ENCODE measurements at places on chromosomes 4 and X.

- DNase-seq: no peak
Observed at GRCh38 chr4:110793381-110793801, 170.5 kb upstream of the PITX2 start.

DNA sequence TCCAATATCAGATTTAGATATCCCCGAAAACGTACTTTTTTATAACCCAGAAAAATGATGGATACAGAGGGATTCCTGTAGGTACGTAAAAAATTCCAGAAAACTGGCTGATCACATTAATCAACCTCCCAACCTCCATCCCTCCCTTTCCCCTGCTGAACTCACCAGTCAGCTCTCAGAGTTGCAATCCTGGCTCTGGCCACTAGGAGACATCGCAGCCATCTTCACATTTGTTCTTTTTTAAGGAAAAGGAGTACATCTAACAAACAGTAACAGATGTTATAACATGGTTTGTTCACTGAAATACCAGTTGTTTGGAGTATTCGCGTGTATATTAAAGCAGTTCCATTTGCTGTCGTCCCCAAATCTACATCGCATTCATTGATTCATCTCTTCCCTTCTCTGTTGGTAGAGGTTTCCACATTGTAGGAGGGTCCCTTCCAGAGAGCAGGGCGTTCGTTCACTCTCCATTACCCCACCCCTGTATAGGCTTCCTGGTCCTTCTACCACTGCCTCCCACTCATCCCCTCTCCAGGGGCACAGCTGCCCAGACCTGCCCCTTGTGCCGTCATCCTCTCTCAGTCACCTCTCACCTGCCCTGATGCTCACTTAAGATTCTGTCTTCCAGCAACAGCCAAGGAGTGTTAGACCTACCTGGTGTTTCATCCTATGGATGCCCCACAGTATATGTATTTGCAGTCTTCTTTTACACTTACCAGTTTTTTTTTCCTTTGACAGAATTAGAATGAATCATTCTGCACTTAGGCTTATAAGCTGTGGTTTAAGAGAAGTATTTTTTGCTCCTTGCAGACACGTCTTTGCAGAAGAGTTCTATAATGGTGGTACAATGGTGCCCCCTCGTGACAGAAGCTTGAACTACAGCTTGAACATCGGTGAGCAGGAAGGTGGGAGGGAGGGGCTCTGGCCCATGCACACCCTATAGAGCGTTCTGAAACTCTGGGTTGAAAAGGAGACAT, 36.8 kb upstream of the RAB40AL start:
- DNase-seq: no peak

- DNase-seq: no peak
Observed at GRCh38 chrX:135737366-135738071, 24.1 kb downstream of the CT45A1 start.

GRCh38 chr4:176492646-176493302, 173.0 kb downstream of the SPCS3 start:
- no peak for DNase-seq

DNA sequence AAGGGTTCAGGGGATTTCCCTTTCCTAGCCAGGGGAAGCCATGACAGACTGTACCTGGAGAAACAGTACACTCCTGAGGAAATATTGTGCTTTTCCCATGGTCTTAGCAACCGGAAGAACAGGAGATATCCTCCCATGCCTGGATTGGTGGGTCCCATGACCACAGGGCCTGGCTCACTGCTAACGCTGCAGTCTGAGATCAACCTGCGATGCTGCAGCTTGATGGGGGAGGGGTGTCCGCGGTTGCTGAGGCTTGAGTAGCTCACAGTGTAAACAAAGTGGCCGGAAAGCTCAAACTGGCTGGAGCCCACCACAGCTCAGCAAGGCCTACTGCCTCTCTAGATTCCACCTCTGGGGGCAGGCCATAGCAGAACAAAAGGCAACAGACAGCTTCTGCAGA, 819.5 kb downstream of the TECRL start:
- DNase-seq: no peak

DNA sequence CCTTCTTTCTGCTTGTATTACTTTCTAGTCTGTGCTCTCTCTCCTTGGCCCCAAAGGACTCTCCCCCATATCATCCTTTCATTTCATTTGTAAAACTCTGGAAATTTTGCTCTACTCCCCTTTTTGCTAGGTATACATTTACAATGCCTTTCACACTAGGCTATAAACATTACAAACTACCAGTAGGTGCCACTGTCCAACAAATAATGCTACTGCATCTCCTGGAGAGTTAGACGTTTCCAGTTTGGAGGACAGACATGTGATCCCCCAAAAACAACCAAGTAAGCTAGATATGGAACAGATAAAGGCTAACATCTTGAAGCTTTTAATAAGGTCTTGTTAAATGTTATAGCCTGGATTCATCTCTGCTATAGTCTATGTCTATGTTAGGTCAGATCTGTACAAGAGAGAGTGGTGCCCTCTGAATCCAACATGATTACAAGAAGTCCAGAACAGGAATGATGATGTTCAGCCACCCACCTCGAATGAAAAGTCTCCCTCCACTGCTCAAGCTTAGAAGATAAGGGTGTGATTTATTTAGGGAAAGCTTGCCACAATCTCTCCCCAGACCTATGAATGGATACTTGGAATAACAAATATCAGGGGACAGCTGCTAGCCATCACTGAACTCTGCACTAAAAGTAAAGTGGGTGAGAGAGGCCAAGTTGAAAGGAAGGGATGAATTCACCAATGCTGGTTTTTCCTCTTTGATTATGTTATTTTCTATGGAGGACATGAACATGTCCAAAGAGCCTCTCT, 14.3 kb downstream of the CBR4 start:
- DNase-seq: no peak

GRCh38 chr4:184534511-184535391, 60.4 kb upstream of the IRF2 start:
- DNase-seq: no peak

GRCh38 chrX:140447150-140447549, 57.7 kb downstream of the SOX3 start:
- DNase-seq: no peak

- peak; percentile 44 for DNase-seq
Observed at GRCh38 chr4:4995103-4995907, 24.0 kb downstream of the CYTL1 start.

- no peak for DNase-seq
Observed at GRCh38 chr4:141464366-141464765, 172.0 kb upstream of the IL15 start.

GRCh38 chr4:1711055-1711570, 1.0 kb downstream of the SLBP start:
- no peak for DNase-seq

DNA sequence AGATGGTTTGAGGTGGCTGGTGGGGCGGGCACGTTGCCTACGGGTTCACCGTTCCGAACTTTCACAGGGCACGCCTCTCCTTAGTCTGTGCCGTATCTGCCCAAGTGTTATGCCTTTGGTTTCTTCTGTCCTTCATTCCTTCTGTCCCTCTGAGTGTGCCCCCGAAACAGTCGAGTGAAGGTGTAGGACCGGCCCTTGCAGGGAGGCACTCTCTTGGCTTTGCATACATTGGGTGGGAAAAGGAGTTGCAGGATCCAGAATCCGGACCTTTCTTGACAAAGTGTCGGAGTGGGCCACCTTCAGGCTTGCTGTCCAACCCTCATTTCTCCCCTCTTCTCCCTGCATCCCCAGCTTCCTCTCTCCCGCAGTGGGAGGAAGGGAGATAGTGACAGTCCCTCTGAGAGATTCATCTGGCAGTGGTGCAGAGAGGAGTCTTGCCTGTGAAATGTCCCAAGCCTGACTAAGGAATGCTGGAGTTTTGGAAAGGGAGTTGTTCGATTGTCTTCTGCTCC, 569 bp downstream of the ARFIP1 start:
- DNase-seq: no peak

GRCh38 chr4:116132946-116133345, 952.4 kb downstream of the TRAM1L1 start:
- no peak for DNase-seq

GRCh38 chr4:86497131-86497530, 97.0 kb upstream of the PTPN13 start:
- no peak for DNase-seq

DNA sequence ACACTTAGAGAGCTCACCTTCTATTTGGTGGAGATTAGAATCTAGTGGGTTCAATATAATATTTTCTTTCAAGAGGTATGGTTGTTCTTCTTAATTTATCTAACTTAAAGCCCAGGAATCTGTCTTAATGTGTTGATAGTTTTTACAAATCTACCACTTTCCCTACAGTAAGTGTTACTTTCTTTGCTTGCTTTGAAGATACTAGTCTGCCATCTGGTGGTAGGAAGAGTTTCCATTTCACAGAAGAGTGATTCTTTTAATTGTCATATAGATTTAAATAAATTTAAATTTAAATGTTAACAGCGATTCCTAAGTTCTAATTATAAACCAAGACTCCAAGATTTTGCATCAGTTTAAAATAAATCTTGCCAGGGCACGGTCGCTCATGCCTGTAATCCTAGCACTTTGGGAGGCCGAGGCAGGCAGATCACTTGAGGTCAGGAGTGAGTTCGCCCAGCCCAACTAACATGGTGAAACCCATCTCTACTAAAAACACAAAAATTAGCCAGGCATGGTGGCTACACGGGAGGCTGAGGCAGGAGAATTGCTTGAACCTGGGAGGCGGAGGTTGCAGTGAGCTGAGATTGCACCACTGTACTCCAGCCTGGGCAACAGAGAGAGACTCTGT, 43.5 kb downstream of the NUDT9 start:
- peak; percentile 20 for DNase-seq

- DNase-seq: no peak
Observed at GRCh38 chrX:112714357-112714918, 34.7 kb upstream of the LHFPL1 start.

- no peak for DNase-seq
Observed at GRCh38 chr4:23290656-23291055, 597.9 kb downstream of the GBA3 start.

GRCh38 chr4:57475424-57475823, 365.2 kb upstream of the IGFBP7 start:
- DNase-seq: no peak

DNA sequence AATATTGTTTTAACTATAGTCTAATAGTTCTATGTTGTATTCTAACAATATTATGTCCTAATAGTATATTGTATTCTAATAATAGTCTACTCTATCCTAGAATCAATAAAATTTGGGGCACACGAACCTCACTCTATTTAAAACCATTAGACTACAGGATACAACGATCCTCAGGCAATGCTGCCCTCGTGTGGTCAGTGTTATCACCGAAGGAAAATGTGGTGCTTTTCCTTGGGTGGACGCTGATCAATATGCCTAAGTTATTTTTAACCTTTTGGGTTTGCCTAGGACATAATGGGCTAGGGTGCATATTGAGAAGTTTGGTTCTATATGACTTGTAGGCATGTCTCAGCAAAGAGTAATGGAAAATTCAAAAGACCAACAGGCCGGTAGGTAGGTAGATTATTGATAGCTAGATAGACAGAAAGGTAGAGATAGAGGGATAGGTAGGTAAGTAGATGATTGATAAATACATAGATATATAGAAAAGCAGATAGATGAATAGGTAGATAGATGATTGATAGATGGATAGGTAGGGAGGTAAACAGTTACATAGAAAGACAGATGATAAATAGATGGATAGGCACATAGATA, 75.1 kb downstream of the PRKX start:
- no peak for DNase-seq

GRCh38 chrX:65609237-65609636, 58.2 kb upstream of the MSN start:
- no peak for DNase-seq

GRCh38 chrX:115949900-115950822, 220.4 kb upstream of the AGTR2 start:
- DNase-seq: no peak

DNA sequence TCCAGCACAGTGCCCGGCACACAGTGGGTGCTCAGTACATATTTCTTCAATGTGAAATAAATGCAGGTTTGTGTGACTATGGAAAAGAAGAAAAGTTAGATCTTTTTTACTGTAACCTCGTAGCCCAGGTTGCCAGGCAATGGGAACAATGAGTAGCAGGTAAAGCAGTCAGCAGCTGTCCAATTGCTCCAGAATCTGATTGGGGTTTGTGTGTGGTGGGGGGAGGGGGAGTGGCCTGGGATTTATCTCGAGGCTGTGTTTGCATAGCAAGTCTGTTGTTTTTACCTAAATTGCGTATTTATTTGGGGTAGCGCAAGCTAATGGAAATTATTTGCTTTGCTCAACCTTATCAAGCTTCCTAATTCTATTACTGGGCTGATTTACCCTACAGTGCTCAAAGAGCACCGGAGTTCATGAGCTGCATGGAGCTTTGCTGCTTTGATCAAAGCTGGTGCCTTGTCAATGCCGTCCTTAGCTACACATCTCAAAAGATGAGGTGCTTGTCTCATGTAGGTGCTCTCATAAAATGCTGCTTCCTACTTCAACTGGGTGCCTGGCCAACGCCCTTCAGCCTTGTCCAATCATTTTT, 145.0 kb upstream of the DGKK start:
- DNase-seq: no peak

DNA sequence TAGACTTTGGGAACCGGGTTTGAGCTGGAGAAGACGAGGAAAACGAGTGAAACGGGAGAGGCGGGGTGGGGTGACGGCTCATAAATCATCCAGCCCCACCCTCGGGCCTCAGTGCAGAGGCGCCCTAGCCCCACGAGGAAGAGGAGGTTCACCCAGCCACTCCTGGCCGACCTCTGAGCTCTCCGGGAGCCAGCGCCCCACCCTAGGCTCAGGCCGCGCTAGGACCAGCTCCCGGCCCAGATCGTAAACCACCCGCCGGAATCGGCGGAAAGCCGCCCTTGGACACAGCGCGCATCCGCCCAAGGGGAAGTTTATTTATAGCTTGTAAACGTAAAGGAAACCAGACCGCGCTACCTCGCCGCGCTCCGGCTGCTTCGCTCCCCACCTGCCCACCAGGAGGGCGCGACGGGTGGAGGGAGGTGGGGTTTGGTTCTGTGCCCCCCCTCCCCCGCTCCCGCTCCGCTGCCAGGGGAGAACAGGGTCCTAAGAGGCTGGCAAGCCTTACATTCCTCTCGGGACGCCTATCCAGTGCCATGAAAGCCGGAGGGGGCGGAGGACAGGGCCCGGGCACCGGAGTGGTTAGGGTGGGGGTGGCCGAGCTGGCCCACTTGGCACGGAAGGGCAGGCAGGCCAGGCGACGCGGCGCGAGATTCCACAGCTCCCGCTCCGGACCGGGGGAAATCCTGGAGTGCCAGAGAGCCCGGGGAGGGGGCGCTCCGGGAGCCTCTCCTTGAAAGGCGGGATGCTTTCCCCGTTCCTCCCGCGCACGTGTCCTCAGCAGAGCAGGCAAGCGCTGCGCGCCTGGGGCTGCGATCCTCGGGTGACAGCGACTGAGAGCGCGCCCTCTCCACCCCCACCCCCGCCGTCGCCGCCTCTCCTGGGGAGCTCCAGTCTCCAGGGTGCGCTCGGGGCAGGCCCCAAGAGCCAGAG, 84.2 kb downstream of the BCOR start:
- peak; percentile 13 for DNase-seq

- no peak for DNase-seq
Observed at GRCh38 chr4:150096625-150097024, 18.4 kb downstream of the DCLK2 start.

Data from SW 1271 (cell line).